ENCODE measurements at places on chromosomes 1 and 21.

DNA sequence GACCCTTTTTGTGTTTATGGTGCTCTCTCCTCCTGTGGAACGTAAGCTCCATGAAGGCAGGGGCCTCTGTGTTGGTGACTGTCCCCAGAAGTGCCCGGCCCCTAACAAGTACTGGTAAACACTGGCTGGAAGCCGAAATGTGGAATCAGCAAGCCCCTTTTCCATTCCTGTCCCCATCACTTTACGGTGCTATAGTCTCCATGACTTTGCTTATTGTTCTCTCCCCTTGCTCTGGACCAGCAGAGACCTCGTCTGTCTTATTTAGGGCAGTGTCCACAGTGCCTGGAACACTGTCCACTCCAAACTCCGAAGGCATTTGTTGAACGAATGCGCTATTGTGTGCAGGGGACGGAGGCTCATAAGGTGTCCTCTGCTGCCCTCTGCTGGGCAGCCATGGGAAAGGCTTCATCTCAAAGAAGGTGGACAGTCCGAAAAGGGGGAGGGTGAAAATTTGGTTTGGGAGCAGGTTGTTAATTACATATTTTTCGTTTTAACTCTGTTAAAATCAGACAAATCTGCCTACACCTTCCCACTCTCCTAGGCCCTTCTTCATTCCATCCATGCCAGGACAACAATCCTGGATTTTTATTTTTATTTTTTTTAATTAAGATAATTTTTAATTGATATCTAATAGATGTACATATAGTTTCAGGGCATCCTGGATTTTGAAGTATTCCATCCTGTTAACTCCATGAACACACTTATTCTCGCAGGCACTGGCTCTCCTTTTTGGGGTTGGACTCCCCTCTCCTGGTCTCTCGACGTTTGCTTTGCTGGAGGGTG lies 115.6 kb downstream of the PGBD5 start:
- DNase-seq, result no peak

GRCh38 chr1:50491142-50491541 lies 67.9 kb upstream of the DMRTA2 start:
- DNase-seq, result no peak

DNA sequence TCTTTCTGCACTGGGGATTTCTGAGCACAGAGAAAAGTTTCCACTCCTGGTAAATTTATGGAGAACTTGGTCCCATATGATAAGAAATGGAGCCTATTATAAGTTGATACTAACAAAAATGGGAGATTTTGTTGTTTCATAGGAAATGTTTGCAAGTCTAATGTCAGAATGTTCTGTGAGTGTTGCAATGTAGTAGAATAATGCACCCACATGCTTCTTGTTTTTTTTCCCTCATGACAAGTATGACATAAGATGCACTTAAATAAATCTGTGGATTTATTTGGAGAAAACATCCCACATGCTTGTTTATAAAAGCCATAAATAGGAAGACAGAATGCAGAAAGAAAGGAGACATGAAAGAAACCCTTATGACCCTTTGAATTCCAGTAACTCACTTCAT lies 50.8 kb upstream of the KCNJ6 start:
- no peak for DNase-seq

DNA sequence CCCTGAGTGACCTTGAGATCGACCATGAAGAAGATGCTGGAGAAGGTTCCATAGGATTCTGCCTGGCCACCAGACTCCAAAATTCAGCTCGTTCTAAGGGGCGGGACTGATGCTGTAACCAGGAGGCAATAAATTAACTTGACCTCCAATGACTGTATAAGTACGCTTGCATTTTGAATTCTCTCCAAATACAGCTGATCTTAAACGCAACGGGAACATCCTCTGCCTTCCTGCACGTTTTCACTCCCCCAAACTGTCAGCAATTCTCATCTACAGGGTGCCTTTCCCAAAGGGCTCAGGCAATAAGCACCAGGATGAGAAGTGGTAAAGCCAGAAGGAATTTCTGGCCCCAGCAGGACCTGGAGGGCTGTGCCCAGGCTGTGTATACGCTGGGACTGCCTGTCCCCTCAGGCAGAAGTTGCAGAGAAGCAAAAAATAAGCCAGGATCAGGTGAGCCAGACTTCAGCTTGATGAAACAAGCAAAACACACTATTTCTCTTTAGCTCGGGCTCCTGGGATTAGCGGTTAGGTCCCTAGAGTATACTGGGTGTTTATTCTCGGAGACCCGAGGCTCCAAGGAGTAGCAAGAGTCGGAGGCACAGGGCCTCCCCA lies 124.8 kb downstream of the LRIG2 start:
- DNase-seq, result no peak

GRCh38 chr1:202305168-202305567 lies 36.6 kb downstream of the UBE2T start:
- DNase-seq, result no peak

DNA sequence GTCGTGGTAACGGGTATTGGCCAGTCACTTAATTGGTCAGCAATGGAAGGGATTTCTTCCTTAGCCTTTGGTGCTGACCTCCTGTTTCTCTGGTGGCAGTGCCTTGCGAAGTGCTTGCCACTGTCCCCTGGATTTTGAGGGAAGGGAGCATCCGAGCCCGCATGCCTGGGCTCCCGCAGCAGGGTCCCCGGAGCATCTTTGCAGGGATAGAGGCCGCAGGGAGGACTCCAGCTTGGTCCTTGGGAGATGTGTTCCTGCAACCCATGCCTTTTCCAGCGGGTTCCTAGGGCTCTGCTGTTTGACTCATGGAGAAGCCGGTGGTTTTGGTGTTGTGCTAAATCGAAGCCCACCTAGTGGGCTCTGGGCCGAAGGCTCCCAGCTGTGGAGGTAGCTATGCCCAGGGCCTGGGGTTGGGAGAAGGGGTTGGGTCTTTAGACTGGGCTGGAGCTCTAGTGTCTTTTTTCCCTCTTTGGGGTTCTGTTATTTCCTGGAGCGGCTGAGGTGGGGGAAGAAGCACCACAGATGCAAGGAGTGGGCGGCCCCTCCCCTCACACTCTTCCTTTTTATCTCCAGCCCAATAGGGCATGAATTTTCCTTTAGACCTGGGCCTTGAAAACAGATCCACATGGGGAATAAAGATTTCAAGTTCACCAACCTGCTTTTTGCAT lies 39.0 kb downstream of the PIK3CD start:
- DNase-seq, result no peak

- DNase-seq, result peak; percentile 76
Measured at GRCh38 chr1:161044908-161045735, 655 bp downstream of the USF1 start.

- no peak for DNase-seq
Measured at GRCh38 chr21:33286600-33287456, 20.7 kb downstream of the IL10RB start.

- no peak for DNase-seq
Measured at GRCh38 chr1:223755992-223756775, 43.8 kb downstream of the CAPN2 start.

GRCh38 chr1:40861224-40862003 lies 749 bp downstream of the CITED4 start:
- no peak for DNase-seq

- DNase-seq, result no peak
Measured at GRCh38 chr1:220921498-220921897, 42.3 kb downstream of the HLX start.

DNA sequence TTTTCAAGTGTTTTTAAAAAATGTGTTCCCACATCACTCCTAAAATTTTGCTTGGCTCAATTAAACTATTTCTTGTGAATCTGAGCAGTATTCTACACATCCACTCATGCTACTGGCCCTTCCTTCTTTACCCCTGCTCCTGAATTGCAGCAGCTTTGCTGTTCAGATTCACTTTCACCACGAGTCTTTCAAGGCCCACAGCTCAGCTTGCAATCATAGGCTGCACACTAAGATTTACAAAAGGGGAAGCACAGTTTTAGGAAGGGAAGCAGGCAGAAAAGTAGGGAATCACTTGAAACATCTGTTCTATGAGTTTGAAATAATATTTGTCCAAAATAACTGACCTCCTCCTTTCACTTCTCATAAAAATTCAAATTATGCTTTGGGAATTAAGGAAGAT lies 70.9 kb upstream of the EDEM3 start:
- DNase-seq, result no peak
